ENCODE measurements at places on chromosomes 3 and 15.

DNA sequence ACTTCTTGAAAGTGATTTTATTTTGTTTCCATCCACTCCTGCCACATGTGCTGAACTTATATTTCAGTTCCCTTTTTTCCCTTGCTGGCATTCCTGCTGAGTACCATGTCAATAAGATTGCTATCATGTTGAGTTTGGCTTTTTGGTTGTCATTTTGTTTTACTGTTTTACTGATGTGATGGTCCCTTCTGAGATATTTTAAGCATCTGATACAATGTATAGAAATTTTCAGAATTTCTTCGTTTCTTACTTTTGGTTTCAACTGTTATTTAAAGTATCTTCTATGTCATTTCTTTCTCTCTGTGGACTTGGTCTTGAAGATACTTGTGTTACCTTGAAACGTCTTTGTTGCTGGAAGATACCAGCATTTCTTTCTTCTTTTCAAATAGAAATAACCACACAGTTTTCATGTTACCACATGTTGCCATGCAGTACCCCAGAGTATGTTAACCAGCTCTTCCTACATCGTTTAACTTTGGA, 14.1 kb downstream of the SIDT1 start:
- no peak for DNase-seq

- DNase-seq, result no peak
Measured at GRCh38 chr15:66036859-66037258, 167.6 kb downstream of the RAB11A start.

DNA sequence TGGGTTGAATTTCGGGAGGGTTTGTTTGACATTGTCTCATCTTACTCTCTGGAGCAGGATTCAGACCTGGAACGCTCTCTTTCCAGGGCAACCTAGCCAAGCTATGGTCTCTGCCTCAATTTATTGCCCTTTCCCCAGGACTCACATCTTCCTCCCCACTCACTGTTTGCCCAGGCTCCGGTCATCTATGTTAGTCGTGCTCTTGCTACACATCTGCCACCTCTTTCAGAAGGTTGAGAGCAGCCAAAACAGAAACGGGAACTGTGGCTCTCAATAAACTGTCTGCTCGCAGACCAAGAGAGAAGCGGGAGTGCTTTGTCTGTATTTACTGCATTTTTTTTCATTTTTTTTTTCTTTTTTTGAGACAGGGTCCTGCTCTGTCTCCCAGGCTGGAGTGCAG, 81.6 kb downstream of the ST6GAL1 start:
- DNase-seq, result no peak

- DNase-seq, result peak; percentile 90
Measured at GRCh38 chr3:158790901-158791589, 10.8 kb upstream of the MFSD1 start.

GRCh38 chr3:32391643-32392535, at the start of gene CMTM7:
TSS of gene CMTM7 (plus strand) at chr3:32391853. CDS start at chr3:32391907, 54 bp downstream.
- DNase-seq, result peak; percentile 79

DNA sequence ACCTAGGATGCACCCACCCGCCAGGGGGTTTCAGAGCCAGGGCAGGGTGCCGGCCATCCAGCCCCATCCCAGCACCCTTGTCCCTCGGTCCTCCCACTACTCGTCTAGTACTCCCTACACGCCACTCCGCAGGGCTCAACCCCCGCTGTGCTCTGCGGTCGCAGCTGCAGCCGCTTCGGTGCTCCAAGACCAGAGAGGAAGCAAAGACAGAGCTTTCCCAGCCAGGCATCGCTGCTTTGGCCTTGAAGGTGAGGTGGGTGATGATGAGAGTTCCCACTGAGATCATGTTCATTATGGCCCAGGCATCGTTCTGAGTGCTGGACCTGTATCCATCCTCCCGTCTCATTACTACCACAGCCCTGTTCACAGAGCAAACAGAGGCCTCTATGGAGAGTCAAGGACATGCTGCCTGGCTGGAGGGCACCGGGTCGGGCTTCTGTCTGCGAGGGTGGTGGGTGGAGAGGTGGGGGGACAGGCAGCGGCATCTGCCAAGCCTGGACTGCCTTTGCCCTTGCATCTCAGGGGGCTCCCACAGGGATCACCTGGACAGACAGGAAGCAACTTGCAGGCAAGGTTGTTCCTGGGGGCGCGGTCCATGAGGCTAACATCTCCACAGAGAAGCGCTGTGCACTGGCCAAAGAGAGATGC, 66.9 kb downstream of the KLF13 start:
- DNase-seq, result no peak

GRCh38 chr3:17040322-17040989, 155.7 kb downstream of the PLCL2 start:
- no peak for DNase-seq

All from RKO (cell line).